ENCODE measurements at places on chromosomes 13 and 19.

DNA sequence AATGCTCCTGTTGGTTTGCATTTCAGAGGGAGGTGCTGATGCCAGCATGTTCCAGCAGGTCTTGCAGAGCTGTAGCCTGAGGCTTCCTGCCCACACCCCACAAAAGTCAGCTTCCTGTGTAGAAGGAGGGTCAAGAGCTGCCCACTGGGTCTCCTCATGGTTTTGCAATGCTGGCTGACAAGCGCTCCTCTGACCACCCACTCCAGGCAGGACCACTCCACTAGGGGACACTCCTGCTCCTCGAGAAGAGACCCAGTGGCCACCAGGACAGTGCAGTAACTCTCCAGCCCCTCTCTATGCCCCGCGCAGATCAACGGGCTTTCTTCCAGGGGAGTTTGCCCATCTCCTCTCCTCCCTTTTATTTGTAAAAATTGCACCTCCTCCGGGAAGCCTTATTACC is 72.9 kb upstream of the UQCRFS1 start:
- DNase-seq, result no peak

GRCh38 chr13:91355826-91356710 is 8.6 kb downstream of the MIR17HG start:
- DNase-seq, result no peak

DNA sequence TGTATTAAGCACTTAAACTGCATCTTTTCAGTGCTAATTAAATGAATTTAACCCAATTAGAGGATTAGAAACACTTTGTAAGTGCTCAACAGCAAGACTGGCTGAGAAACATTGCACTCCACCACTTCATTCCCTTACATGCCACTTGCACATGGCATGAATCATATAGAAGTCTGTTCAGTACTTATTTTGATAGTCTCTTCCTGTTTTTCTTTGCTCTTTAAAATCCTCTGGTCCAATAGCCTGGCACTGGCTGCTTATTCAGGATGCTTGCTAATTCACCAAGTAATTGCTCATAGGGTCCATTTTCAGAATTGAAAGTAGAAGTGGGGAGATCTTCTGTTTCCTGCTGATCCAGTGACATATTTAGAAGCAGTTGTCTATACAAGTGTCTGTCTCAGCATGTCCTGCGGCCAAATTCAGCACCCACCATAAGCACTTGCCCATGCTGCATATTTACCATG is 900.1 kb downstream of the PCDH9 start:
- no peak for DNase-seq

- DNase-seq, result no peak
Observed at GRCh38 chr13:19645000-19645399, 11.5 kb downstream of the MPHOSPH8 start.

GRCh38 chr19:41441321-41441945 is 1.5 kb upstream of the ERICH4 start:
- no peak for DNase-seq

- peak; percentile 67 for DNase-seq
Observed at GRCh38 chr19:8585894-8586750, 8.9 kb upstream of the MYO1F start.

DNA sequence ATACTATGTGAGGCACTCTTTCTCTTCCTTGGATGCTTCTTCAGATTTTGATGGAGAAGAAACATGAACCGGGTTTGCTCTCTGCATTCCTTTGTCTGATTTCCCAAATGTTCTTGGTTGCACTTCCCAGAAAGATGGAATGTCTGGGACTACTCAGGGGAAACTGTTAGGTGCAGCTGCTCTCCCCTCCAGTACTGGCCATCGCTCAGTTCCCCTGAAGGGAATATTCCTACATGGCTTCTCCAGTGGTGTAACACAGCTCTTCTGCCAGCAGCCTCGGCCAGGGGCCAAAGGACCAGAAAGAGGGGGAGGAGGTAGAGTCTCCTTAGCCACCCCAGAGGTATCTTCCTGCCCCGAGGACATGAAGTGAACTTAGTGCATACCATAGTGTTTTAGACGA is 33.5 kb upstream of the SPRY2 start:
- no peak for DNase-seq

DNA sequence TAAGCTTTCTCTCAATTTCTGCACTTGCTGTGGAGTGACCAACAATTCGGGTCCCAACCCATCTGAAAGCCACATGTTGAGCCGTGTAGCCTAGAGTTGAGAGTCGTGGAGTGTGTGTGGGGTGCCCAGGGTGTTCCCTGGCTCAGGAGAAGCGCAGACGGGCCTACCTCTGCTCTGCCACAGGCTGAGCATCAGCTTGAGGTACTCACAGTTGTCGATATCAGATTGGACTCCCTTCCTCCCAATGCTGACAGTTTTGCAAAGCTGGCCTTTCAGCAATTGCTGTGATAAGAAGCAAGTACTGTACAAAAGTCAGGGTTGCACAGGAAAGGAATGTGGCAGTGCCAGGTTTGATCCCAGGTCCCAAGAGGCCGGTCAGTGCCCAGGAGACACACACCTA is 133.4 kb upstream of the SPACA7 start:
- no peak for DNase-seq

GRCh38 chr19:50046649-50047503 is 21.1 kb downstream of the ZNF473 start:
- DNase-seq, result no peak

GRCh38 chr19:10306327-10306726 is 3.3 kb downstream of the ZGLP1 start:
- DNase-seq, result no peak

DNA sequence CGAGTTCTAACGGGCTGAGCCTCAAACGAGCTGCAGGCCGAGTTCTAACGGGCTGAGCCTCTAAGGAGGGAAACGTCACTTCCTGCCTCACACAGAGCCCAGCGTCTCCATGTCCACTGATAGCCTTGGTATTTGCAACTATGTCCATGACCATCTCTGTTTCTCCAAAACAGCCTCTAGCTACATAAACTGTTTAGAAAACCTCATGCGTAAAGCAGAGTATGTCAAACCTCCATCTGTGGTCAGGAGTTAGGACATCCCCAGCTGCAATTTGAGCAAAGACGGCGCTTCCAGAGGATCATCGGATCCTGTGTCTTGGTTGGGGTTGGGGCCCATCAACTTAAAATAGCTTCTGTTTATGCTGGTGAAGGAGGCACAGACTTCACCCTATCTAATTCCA is 20.8 kb downstream of the RASA3 start:
- DNase-seq, result no peak

- DNase-seq, result no peak
Observed at GRCh38 chr19:33476151-33476707, 45.4 kb downstream of the PEPD start.

GRCh38 chr19:6828698-6829633 is 56.5 kb downstream of the VAV1 start:
- DNase-seq, result peak; percentile 29

DNA sequence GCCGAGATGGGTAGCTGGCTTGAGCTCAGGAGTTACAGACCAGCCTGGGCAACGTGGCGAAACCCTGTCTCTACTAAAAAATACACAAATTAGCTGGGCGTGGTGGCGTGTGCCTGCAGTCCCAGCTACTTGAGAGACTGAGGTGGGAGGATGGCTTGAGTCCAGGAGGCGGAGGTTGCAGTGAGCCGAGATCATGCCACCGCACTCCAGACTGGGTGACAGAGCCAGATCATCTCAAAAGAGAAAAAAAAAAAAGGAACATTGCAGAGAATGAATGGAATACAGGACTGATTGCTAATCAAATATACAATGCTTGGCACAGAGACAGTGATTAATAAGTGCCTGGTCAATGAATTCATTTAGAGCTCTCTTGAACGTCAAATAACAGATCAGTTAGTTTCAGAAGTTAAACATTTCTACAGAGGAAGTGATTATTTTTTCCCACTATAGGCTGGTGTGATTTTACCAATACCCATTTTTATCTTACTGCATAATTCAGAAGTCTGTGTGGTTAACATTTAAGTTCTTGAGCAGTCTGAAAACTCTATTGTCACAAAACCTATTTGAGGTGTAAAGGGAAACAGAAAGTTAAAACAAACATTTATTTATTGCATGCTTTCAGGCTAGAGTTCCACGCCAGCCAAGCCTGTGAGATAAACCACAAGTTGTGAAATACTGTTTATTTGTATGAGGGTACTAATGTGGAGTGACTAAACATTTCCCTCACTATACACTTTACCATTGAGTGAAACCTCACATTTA is 7.7 kb upstream of the TBC1D4 start:
- peak; percentile 14 for DNase-seq

Measured in Calu3 (cell line).